ENCODE measurements at places on chromosomes 7 and 10.

DNA sequence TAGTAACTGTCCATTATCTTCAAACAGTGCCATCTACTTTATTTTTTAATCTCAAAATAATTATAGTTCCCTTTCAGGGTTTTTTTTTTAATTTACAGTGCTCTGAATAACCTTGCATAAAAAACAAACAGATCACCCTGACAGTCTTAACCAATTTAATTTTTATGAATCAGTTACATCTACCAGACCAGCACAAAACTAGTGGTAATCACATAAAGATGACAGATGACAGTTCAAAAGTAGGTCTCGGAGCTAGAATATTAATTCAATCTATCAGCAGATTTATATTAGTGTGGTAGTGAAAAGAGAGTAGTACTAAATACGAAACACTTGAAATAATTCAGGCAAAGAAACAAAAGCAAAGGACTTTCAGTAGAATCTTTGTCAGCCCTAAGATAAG, 53.9 kb downstream of the COL28A1 start:
- DNase-seq = no peak

DNA sequence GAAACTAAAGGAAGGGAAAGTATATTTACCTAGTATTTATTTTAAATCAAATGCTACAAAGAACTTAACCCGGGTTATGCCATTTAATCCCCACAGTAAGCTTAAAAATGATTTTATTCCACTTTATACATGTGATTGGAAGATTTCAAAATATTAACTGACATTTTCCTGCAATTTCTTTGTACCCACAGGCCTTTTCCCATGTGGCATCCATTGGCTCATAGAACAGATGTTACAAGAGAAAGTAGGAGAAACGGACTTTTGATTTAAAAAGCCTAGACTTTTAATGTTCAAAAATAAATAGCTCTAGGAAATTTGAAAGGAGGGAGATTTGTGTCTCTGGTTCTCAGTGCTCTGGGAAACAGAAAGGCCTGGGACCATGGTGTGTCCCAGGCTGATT, 807.9 kb downstream of the KCNMA1 start:
- DNase-seq = no peak

DNA sequence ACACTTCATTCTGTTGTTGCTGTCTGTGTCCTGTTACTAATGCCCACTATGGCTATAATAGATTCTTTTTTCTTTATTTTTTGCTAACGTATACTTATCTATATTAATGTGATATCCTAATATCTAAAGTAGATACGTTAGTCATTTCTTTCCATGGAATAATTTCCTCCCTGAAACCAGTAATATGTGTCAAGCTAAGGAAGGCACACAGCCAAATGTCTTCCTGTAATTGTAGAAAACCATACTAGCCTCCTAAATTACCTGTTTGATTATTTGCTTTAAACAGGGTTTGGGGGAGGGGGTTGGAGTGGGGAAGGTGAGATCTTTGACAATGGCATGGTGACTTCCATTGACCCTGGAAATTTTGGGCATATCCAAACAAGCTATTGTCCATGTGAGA, 56.4 kb downstream of the THNSL1 start:
- no peak for DNase-seq

DNA sequence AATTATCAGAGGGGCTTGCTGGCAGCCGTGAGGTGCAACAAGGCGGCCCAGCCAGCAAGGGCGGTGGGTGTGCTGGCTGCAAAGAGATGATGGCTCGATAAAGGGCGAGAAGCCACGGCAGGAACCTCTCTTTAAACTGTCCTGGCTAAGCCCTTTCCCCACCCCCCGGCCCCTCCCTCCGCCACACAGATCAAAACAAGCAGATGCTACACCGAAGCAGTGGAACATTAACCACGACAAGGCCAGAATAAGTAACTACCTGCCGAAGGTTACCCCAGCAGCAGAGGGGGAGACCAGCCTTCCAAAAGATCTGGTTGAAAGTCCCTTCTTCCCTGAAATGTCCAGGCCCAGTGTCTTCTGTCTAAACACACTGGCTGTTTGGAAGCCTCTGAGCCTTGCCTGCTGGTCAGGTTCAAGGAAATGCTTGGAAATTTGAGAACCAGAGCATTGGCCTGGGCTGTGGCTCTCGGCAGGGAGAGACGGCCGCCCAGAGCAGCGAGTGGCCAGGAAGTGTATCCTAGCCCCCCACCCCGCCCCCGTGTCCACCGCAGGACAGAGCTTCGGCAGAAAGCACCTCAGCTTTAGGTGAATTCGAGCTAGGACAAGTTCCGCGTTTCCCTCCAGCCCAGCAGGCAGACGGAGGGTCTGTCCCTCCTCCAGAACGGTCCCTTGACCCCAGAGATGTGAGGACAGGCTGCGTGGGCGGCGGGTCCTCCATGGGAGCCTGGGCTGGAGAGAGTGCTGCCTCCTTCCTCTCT, 2.1 kb downstream of the FAM20C start:
- peak; percentile 76 for DNase-seq

- peak; percentile 78 for DNase-seq
Measured at GRCh38 chr7:2635810-2636701, 4.3 kb downstream of the TTYH3 start.

DNA sequence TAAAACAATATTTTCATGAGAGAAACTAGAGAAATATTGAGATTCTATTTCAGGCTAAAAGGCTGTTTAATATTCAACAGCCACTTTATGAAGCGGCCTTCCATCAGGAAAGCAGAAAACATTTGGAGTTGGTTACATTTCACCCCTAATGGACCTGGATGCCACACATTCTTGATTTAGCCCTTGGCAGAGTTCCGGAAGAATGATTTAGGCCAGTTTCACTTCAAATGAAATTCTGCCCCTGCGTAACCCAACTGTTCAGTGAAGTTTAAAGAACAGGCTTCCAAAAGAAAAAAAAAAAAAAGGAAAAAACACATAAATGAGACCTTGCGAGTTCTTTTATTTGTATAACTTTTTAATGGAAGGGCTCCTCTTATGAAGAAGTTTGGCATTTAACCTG, 239.2 kb upstream of the AKR1E2 start:
- no peak for DNase-seq

DNA sequence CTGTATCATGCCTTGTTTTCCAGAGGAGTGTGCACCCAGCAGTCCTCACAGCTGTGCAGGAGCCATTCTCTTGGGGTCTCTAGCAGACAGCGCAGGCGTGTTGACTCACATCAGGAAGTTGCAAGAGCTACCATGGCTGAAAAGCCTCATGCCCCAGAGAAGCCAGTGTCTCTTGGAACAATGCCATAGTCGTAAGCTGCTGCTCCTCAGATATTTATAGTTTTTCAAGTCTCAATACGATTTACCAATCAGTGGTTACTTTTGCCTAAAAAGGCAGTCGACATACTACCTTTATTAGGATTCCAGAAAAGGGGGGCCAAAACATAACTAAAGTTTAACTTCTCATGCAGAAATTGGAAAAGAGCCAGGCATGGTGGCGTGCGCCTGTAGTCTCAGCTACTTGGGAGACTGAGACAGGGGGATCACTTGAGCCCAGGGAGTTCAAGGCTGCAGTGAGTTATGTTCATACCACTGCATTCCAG, 407.7 kb downstream of the PARD3 start:
- peak; percentile 66 for DNase-seq

- DNase-seq = no peak
Measured at GRCh38 chr7:104241135-104241534, 33.3 kb upstream of the ORC5 start.

GRCh38 chr7:157579425-157579824, 242.6 kb downstream of the DNAJB6 start:
- DNase-seq = no peak

- DNase-seq = no peak
Measured at GRCh38 chr7:49706106-49706505, 67.3 kb upstream of the VWC2 start.

DNA sequence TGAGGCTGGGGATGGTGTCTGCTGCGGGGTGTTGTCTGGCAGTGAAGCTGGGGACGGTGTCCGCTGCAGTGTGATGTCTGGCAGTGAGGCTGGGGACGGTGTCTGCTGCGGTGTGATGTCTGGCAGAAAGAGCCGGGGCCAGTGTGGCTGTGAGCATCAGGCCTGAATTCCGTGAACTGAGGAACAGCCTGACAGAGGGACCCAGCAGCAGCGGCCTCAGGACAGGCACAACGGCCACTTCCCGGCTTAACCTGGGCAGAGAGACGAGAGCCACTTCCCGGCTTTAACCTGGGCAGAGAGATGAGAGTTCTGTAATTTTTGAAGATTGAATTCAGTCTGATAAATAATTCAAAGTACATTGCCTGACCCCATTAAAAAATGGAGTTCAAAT, 321.2 kb downstream of the PTPRN2 start:
- DNase-seq = no peak

DNA sequence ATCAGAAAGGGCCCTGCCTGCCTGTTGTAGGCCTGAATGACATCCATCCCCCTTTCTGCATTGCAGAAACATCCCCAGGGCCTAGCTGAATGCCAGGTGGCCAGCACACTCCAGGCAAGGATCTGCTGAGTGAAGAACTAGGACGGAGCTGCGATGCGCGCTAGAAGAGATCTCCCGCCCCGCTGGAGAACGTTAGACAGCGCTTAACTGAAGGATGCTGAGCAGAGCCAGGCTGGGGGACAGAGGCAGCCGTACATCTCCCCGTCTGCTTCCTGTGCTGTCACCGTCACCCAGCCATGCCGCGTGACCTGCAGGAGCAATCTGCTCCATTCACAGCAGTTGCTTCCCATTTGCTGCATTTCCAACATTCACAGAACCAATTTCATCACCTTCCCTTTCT, 73.3 kb downstream of the FAM53B start:
- peak; percentile 87 for DNase-seq

- DNase-seq = peak; percentile 67
Measured at GRCh38 chr10:70355051-70356021, 27.1 kb downstream of the LRRC20 start.

- DNase-seq = no peak
Measured at GRCh38 chr10:94123258-94123995, 129.7 kb downstream of the PLCE1 start.

DNA sequence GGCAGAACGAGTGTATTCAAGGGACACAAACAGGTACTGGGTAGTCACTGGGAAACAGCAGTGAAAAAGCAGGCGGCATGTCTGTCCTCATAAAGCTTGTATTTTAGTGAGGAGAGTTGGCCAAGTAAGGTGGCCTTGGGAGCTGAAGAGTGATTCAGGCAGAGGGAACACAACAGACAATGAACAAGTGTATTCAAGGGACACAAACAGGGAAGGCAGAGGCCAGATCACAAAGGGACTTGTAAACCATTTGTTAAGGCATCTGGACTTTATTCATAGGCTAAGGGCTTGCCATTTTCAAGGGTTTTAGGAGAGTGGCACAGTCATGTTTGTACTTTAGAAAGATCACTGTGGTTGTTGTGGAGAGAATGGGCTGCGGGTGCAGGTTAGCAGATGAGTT, 49.0 kb downstream of the LRMDA start:
- DNase-seq = no peak

DNA sequence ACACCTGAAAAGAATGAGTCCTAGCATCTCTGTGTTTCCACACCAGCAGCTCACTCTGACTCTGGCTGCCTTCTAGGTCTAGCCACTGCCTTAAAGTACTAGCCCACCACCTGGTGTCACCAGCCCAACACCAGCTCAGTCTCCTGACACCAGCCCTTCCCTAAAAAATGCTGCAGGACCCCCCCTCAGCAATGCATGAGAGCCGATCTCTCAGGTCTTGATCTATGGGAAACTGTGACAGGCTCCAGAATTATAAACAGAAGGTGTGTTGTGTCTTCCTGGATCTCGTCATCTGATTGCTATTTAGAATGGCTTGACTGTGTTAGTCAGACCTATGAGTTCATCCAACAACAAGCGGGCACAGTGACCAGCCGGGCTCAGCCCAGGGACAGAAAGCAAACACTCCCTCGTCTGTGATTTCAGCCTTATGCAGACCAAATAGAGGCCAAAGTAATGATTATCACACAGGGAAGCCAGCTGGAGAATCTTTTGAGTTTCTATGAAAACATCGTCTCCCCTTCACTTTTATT, 66.6 kb downstream of the CUBN start:
- DNase-seq = no peak

GRCh38 chr7:121537031-121537430, 140.9 kb upstream of the FAM3C start:
- DNase-seq = no peak

DNA sequence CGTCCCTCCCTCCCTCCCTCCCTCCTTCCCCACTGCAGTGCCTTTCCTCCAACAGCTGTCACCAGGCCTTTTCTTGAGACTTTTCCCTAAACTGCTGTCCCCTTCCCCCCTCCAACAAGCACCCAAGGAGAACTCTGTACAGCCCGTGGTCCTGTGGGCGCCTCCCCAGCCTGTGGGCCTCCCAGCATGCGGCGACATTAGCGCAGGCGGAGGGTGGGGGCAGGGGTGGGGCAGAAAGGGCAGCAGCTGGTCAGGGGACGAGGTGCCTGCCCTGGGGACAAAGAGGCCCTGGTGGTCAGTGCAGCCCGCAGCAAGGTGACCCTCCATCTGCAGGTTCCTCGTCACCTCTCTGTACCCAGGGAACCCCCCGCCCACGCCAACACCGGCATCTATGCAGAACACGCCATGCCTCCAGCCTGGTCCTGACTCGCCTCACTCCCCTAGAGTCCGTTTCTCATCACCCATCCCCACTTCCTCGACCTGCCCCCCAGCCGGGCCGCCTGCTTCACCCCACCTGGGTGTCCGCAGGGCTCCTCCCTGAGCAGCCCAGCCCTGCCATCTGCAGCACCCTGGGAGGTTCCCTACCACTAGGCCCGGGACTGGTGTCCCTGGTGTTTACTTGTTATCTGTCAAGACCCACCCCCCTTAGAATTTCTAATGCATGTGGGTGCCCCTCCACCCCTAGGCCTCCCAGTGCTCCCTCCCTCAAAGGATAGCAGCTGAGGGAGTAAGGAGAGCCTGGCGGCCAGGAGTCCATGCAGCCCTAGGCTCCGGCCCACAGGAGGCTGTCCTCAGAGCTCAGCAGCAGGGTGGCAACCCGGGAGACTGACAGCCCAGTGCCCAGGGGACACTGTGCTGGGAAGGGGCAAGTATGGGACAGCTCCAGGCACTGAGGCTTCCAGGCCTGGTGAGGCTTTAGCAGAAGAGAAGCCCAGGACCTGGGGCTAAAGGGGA, 147.8 kb downstream of the ARHGAP22 start:
- DNase-seq = no peak

DNA sequence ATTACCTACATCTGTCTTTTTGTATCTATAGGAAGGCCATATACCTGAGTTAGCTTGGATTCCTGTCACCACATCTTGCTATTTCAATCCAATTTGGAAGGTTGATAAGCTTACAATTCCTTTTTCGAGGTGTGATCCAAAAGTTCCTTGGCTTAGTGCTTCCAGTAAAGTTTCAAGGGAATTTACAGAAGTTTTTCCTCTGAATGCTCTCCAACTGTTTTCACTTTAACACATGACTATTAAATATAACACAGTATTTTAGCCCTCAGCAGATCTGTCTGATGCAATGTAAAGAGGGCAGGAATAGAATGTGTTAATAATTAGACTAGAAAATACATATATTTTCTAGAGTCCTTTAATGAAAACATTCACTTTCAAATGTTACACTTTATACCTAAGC, 171.4 kb downstream of the DKK1 start:
- DNase-seq = no peak

- no peak for DNase-seq
Measured at GRCh38 chr7:116021237-116021636, 9.3 kb downstream of the TFEC start.
